ENCODE measurements at places on chromosomes 4 and X. TPM values are rescaled to one million over a fixed set of nuclear protein-coding genes. Genes with fewer than 3 reads are reported as not detected.

SPACA5 gene
- 0.29 TPM for polyA plus RNA-seq

CACNA1F gene
- 0.03 TPM for polyA plus RNA-seq

CC2D2A gene
- 10.8 TPM for polyA plus RNA-seq

IGFBP7 gene
- 102 TPM for polyA plus RNA-seq

FRYL gene
- polyA plus RNA-seq: 24.8 TPM

SERPINA7 gene
- not detected for polyA plus RNA-seq

USP26 gene
- polyA plus RNA-seq: not detected

HTATSF1 gene
- 90.4 TPM for polyA plus RNA-seq

ABCE1 gene
- 62.2 TPM for polyA plus RNA-seq

ADH1B gene
- 10.4 TPM for polyA plus RNA-seq

SPACA5B gene
- polyA plus RNA-seq: not detected

SLC49A3 gene
- 25.2 TPM for polyA plus RNA-seq

SERTM2 gene
- polyA plus RNA-seq: 0.28 TPM

CCDC158 gene
- 0.75 TPM for polyA plus RNA-seq

CDS1 gene
- 0.28 TPM for polyA plus RNA-seq
